ENCODE measurements at places on chromosomes 3 and 15. TPM values are rescaled to one million over a fixed set of nuclear protein-coding genes. Genes with fewer than 3 reads are reported as not detected.

Gene CHRFAM7A
- total RNA-seq: not detected

Gene RAB27A
- 0.63 TPM for total RNA-seq

Gene PRSS50
- total RNA-seq: not detected

Gene SOX14
- not detected for total RNA-seq

Gene ELP6
- total RNA-seq: 41.2 TPM

Gene GPR176
- 1.7 TPM for total RNA-seq

DNA sequence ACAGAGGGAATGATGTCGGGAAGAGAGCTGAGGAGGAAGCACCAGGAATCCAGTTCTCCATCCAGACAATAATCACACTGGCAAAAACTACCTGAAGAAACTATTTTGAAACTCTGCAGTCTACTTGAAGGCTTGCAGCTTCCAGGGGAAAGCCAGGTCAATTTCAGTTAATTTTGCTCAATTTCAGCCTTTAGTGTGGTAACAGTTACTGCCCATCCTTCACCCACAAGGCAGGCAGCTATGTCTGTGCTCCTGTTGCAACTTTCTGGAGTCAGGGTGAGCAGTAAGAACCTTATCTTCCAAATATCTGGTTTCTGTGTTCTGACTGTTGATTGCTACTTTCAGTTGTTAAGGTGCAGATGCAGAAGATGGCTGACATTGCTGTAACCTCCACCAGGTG lies 221.7 kb downstream of the ADAMTS17 start:
- DNase-seq: no peak

DNA sequence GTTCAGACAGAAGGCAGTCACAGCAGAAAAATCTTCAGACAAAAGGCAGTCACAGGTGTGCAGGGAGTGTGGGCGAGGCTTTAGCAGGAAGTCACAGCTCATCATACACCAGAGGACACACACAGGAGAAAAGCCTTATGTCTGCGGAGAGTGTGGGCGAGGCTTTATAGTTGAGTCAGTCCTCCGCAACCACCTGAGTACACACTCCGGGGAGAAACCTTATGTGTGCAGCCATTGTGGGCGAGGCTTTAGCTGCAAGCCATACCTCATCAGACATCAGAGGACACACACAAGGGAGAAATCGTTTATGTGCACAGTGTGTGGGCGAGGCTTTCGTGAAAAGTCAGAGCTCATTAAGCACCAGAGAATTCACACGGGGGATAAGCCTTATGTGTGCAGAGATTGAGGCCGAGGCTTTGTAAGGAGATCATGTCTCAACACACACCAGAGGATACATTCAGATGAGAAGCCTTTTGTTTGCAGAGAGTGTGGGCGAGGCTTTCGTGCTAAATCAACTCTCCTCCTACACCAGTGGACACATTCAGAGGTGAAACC lies 27.6 kb downstream of the ZNF589 start:
- DNase-seq: peak; percentile 82

DNA sequence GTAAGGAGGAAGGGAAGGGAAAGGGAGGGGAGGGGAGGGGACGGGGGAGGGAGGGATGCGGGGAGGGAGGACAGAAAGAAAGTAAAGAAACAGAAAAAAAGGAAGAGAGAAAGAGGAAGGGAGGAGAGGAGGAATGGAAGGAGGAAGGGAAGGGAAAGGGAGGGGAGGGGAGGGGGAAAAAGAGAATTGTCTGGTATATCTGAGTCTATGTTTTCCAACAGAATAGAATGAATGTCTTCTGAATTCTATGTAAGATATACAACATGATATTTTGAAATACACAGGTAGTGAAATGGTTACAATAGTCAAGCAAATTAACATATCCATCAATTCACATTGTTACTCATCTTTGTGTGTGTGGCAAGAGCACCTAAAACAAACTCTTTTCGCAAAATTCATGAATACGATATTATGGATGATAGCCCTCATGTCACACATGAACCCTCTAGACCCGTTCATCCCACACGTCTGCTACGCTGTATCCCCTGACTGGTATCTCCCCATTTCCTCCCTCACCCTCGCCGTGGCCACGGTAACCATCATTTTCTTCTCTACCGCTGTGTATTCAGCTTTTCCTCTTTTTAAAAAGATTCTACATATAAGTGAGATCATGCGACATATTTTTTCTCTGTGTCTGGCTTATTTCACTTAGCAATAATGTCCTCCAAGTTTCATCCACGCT lies 168.9 kb downstream of the XXYLT1 start:
- DNase-seq: no peak

DNA sequence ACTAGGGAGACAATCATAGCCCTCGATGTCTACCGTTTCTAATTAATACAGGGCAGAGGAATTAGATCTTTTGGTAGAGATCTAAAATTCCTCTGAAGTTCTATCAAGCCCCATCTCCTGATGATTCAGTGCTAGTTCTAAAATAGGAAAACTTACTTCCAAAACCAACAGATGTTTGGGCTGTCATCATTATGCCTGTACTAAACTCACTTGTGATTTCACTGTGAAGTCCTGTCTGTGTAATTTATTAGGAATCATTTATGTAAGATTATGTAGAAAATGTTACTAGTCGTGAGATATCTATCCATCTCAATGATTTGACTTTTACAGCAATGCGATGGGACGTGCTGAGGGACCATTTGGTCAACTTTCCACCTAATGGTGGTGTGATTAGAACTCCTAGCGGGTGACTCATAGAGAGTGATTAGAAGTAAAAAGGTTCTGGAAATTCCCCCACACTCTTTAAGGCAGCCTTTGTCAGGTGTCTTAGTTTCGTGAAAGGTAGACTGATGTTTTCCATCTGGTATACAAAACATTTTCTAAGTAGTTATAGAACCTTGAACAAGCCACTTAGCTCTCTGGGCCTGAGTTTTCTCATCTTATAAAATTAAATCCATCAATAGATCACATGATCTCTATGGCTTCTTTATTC lies 34.2 kb downstream of the LIPC start:
- DNase-seq: no peak

DNA sequence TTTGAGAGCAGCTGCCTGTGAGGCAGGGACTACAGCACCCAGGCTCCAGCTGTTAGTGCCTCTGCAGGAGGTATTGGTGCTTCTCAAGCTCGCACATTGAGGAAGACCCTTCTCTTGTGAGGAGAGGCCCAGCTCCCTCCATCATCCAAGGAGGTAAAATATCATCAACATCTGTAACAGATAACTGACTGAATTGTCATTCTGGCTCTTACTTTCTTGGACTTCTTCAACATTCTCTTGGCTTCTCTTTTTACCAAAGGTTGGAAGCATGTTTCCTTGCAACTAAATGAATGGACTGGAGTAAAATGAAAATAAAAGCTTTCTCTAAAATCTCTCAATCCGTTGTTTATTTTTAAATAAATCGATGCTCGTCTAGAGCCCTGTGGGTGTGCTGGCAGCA lies 53.1 kb upstream of the PXYLP1 start:
- no peak for DNase-seq

DNA sequence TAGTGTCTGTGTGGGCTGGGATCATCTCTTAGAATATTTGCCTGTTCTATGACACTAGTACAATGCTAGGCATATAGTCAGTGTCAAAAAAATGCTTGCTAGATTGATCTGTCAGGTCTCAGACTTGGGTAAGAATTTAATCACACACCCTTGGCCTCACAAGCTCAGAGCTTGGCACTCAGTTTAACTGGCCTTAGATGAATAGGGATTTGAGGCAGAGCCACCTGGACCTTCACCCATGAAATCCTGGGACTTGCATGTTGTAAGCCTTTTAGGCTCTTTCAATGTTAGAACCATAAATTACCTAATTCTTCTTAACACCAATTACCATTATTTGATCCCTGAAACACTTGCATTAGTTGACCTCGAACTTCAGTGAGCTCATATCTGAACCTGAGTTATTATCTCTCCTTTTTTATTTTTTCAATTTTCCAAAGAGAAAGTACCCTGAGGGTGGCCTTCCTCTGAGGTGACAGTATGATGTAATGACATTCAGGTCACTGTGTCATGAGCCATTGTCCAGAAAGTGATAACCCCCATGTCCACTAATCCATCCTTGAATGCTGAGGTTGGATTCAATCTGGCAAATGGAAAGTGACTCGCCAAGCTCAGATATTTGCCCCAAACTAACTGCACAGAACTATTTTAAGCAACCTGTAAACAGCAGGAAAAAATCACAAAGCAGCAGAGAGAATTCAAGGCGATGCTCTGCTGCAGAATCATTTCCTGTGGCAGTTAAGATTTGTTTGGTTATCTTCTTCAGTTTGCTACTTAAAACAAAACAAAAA lies 615.2 kb upstream of the NR2F2 start:
- no peak for DNase-seq

- peak; percentile 43 for DNase-seq
Observed at GRCh38 chr15:62115847-62116246, 49.1 kb downstream of the C2CD4A start.

GRCh38 chr3:53646723-53647122 lies 152.3 kb downstream of the CACNA1D start:
- no peak for DNase-seq

Data from HT-29 (cell line).